ENCODE measurements at places on chromosomes 5 and 9.

DNA sequence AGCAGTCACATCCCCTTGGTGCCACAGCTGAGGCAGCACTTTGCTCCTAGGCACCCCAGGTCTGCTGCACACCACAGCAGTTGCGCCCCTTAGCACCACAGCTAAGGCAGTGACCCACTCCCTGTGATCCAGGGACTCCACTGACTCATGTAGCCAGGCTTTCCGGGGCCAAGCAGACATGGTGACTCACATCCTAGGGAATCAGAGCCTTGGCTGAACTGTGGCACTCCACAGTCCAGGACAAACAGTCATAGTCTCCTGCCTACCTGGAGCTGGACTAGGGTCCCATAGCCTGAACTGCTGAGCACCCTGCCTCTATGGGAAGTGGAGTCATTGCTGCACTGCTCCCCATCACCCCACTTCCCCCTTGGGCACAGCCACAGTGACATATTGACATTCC lies 338.7 kb downstream of the NPR3 start:
- no peak for DNase-seq

- DNase-seq = no peak
These were observed 886.8 kb upstream of the SEMA6A start for GRCh38 chr5:117461403-117461802.

DNA sequence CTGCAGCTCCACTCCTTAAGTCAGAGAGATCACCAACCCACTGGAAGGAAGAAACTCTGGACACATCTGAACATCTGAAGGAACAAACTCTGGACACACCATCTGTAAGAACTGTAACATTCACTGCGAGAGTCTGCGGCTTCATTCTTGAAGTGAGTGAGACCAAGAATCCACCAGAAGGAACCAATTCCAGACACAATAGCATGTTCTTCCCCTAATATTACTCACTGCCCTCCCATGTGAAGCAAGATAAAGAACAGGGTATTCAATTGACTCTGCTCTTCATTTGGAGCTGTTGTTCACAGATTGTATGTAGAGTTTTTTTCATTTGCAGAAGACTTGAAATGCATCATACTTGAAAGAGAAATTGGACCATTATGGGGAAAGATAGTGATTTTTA lies 10.8 kb downstream of the SAXO1 start:
- no peak for DNase-seq

- DNase-seq = no peak
These were observed 198.5 kb downstream of the CACNA1B start for GRCh38 chr9:138075961-138076649.

DNA sequence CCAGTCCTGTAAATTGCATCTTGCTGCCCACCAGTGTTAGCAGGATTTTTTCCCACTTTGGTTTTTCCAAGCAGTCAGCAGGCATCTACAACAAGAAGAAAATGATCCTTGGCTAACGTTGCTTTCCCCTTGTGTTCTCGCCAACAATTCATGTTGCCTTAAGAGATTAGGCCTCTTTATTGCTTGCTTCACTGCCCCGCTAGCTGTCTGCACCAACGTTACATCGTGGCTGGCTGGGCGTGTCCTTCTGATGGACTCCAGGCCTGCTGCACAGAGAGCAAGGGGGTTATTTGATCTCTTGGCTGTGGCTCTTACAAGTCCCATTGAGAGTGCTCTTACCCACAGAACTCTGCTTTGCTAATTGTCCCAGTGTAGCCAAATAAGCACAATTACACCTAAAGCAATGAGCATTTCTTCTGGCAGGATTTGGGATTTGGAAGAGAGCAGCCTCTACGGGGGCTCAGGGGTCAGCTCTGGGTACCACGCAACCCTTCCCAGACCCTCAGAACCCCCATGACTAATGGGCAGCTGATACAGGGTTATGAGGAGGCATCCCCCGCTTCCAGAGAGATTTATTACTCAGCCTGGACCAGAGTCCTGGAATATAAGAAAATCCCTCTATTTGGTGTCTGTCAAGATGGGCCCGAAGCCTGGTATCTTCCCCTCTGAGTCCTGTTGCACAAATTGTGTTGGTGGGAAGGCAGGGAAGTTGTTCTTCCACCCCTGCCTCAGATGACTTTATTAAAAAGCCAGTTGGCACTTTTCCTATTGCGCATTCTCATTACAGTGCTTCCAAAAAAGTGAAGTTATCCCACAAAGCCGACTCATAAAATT lies 17.6 kb downstream of the DCANP1 start:
- DNase-seq = no peak

DNA sequence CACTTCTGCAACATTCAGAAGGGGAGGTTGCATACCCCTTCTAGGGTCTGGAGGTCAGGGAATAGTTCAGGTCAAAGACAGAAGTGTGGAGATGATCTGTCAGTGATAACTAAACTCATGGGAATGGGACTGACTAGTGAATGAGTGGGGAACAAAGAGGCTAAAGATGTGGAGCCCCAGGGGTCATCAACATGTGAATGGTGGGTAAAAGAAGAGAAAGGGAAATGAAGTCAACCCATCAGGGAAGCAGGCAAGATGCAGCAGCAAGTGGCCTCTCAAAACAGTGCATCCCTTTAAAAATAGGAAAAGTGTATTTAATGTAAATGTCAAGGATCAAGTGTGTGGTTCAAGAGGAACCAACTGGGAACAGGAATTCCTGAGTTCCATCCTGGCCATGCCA lies 69.9 kb downstream of the PLPPR1 start:
- DNase-seq = no peak

GRCh38 chr9:135820661-135821060 lies 86.7 kb downstream of the CAMSAP1 start:
- no peak for DNase-seq

DNA sequence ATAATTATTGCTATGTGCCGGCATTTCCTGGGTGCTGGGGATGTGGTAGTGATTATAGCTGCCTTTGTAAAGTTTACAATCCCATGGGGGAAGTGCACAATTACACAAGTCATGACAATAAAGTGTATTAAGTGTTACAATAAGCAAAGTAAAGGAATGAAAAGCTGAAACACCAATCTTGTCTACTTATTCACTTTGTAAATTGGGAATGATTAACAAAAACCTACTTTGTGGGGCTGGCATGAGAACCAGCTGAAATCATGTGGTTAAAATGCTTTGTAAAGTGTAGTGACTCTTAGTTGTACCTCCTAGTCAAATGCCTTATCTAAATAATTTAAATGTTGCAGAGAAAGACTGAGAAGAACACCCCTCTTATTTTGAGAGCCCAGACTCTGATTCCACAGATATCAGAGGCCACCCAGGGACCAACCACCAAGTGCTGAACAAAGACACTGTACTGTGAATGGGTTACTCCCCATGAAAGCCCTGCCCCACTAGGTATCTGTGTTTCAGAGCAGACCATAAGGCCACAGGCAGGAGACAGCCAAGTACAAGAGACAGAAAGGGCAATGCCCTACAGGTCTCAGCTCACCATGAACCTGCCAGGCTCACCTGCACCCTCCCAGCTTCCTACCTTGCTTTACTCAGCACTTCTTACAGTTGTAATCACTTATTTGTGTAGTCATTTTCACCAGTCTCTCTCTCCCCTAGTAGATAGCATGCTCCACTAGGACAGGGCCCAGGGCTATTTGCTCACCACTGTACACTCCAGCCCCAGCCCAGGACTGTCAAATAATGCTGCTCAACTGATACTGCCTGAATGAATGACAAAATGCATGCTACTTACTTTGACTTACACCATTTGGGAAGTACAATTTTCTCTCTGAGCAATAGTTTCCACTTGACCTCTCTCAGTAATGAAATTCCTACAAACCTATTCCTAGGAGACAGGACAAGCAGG lies 101.6 kb upstream of the APC start:
- DNase-seq = no peak

DNA sequence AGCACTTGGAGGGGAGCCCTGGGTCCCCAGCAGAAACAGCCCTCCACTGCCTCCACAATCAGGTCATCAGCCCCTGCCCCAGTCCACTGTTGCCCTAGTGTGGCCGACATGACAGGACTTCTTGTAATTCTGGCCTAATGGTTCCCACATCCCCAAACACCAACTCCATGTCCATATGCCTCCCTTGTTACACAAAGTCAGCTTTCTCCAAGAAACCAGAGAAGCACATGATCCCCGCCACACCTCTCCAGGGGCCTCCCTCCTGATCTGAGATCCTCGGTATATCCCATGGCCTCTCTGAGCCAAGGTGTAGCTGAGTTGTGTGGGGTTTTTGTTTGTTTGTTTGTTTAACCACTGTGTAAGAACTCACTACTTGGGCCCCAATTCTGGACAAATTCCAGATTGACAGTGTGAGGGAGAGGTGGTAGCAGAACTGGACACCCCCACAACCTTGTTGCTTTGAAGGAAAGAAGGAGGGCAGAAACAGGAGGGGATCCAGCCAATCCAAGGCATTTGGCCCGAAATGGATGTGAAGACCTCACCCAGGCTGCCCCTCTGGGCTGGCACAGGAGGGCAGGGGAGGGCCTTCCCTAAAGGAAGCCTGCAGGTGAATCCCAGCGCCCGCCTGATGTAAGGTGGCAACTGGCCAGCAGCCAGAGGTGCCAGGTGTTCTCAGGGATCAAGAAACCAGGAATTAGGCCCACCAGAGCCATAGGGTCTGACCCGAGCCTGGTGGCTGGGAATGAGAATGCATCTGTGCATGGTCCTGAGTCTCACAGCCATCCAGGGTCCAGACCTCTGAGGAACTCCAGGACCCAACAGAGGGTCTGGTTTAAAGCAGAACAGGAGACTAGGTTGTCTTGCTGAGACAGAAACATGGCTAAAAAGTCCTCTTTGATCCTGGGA lies 13.4 kb downstream of the IRF1 start:
- DNase-seq = peak; percentile 44

- DNase-seq = no peak
These were observed 251.7 kb downstream of the PAPPA start for GRCh38 chr9:116405321-116405720.

DNA sequence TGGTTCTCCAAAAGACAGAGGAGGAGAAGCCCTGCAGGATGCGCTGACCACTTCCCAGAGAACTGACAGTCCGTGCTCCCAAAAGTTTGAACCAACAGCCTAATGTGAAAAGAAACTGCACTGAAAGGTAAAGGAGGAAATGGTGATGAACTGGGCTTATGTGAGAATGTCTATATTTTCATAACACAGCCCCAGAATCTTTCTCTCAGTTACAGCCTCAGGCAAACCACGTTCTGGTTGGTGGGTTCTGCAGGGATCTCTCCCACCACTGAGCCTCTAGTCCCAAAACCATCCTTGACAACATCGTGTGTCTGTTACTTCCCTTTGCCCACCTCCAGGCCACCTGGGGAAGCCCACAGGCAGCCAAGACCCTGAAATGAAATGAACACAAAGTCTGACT lies 23.9 kb downstream of the SPARC start:
- DNase-seq = no peak

DNA sequence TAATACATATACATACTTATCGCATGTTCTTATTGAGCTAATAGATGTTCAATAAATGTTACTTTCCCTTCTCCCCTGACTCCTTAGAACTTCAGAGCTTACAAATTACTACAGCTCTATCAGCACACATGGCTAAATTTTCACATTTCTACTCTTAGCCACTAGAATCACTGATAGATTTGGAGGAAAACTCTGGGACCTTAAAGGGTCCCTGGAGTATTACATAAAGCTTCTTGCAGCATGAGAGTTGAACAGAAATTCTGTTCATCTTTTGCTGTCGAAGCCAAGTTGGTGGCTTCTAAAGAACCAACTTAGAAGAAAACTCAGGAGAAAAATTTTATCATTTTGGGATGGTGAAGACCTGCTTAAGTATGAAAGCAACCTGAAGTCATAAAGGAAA lies 15.5 kb downstream of the B4GALT1 start:
- DNase-seq = no peak

GRCh38 chr9:114720086-114720676 lies 38.2 kb upstream of the TEX48 start:
- no peak for DNase-seq

GRCh38 chr5:174523311-174524071 lies 200.9 kb upstream of the MSX2 start:
- DNase-seq = peak; percentile 7

Measured in SK-MEL-5 (cell line).